ENCODE measurements at places on chromosomes 16 and 17.

DNA sequence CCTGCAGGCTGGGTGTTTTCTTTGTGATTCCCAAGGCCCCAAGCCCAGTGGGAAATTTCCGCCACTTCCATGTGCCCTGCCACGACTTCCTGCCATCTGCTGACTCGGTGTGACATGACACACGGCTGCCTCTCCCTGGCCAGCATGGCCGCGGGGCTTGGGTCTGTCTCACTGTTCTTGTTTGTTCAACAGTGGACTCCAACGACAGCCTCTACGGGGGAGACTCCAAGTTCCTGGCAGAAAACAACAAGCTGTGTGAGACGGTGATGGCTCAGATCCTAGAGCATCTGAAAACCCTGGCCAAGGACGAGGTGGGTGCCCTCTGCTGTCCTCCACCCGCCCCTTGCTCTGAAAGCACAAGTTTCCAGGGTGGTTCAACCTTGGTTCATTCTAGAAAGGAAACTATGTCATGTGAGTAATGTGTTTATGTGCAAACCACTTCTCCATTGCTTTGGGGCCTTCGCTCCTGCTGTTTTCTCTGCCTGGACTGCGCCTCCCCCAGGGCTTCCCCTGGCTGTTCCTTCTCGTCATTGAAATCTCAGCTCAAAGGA, 26.8 kb downstream of the KNOP1 start:
- H3K27ac ChIP-seq, result no peak overlapping the region
- H3K27me3 ChIP-seq, result no peaks in the 10 kb centered on the region
- no peaks in the 10 kb centered on the region for H3K4me1 ChIP-seq
- H3K36me3 ChIP-seq, result 0 out of 2 replicates have a peak, but pooled peaks cover 2% of the 10 kb centered on the region
- no peak overlapping the region for H3K4me3 ChIP-seq

- H3K27me3 ChIP-seq, result no peaks in the 10 kb centered on the region
- no peak for DNase-seq
- H3K4me3 ChIP-seq, result no peak overlapping the region
- H3K36me3 ChIP-seq, result peaks cover 15% of the 10 kb centered on the region
- no peak overlapping the region for H3K27ac ChIP-seq
Measured at GRCh38 chr17:65548269-65548969, 13.0 kb downstream of the AXIN2 start.

GRCh38 chr17:47844814-47845715, 4.0 kb upstream of the SCRN2 start:
- H3K27ac ChIP-seq, result no peak overlapping the region
- DNase-seq, result no peak
- no peak overlapping the region for H3K4me3 ChIP-seq
- no peaks in the 10 kb centered on the region for H3K36me3 ChIP-seq
- H3K27me3 ChIP-seq, result peaks cover 36% of the 10 kb centered on the region

GRCh38 chr16:3458278-3458851, 14.9 kb downstream of the NAA60 start:
- H3K27me3 ChIP-seq, result no peaks in the 10 kb centered on the region
- H3K4me1 ChIP-seq, result peaks cover 5% of the 10 kb centered on the region
- no peak for DNase-seq
- no peaks in the 10 kb centered on the region for H3K36me3 ChIP-seq
- H3K27ac ChIP-seq, result no peak overlapping the region

DNA sequence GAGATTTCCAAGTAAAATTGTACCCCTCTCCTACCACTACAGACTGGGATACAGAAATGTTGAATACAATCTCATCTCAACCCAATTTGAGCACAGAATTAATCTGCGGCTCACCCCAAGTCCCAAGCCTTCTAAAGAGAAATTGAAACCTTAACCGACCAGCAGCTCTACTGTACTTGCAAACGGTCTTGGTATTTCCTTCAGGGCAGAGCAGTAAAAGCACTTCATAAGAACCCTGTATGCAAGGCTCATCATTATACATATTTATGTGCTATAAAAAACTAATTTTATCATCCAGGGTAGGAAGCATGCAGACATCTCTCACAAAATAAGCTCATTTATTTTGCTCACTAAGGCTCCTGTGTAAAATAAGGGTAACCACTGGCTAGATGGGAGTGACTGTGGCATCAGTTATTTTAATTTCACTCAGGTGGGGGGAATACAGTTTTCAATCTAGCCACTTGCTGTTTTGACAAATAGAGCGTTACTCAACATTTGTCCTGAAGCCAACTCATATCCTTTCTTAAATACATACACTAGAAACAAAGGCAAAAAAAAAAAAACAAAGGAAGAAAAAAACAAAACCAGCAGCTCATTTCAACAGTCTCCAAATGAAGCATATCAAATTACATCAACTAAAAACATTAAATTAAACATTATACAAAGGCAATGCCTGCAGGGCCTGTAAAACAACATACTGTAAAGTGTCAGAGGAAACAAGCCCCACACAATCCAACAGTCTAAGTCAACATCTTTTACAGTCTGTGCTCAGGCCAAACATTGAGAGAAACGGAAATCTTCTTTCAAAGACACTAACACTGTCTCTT, 65.0 kb downstream of the PARN start:
- H3K4me1 ChIP-seq, result peaks cover 1% of the 10 kb centered on the region
- H3K4me3 ChIP-seq, result no peak overlapping the region
- DNase-seq, result no peak
- no peaks in the 10 kb centered on the region for H3K36me3 ChIP-seq
- H3K27ac ChIP-seq, result no peak overlapping the region

- H3K4me3 ChIP-seq, result no peak overlapping the region
- no peak overlapping the region for H3K27ac ChIP-seq
- no peaks in the 10 kb centered on the region for H3K27me3 ChIP-seq
- H3K36me3 ChIP-seq, result no peaks in the 10 kb centered on the region
- no peak for DNase-seq
Measured at GRCh38 chr17:4607773-4608187, 23.5 kb downstream of the SMTNL2 start.

DNA sequence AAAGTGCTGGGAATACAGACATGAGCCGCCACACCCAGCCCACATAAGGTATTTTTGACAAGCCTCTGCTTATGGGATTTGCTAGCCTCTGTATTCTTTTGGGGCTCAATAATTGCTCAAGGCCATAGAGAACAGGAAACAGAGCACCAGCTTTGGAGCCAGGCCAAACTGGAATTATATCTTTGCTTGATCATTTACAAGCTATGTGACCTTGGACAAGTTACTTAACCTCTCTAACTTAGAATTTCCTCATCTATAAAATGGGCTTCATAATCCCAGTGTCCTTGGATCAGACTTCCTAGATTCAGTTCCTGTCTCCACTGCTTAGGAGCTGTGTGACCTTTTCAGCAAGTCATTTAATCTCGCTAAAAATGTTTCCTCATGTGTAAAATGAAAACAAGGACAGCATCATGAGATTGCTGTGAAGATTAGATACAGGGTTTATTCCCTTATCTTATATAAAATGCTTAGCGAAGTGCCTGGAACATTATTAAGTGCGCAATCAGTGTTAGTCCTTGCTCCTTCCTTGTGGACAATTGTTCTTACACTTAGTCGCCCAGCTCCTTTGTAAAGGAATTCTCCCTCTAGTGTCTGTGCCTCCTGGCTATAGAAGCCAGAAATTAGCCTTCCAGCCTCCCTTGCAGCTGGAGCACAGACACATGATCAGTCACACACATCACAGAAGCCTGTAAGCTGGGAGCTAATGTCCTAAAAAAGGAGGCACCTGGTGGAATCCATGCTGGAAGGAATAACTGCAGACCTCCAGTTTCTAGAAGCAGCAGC, 16.6 kb downstream of the KRT9 start:
- H3K27me3 ChIP-seq, result no peaks in the 10 kb centered on the region
- H3K4me3 ChIP-seq, result no peak overlapping the region
- no peaks in the 10 kb centered on the region for H3K36me3 ChIP-seq
- no peaks in the 10 kb centered on the region for H3K4me1 ChIP-seq

DNA sequence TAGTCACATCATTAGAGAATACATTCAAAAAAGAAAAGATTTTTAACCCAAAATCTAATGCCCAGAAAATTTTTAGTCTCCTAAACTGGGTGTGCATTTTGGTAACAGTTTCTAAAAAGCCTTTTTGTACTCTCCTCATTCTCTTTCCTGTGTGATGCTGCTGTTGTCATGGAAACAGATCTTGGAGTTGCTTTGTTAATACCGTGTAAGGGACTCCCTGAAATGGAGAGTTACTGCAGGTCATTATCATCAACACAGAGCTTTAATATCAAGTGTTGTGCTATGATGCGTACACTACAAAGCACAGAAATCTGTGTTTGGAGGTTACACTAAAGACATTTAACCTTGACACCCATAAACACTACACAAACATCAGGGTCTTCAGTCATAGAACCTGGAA, 216.3 kb downstream of the PRKCA start:
- H3K27me3 ChIP-seq, result no peaks in the 10 kb centered on the region
- H3K4me1 ChIP-seq, result no peaks in the 10 kb centered on the region
- no peaks in the 10 kb centered on the region for H3K36me3 ChIP-seq
- H3K27ac ChIP-seq, result no peak overlapping the region
- DNase-seq, result no peak
- H3K4me3 ChIP-seq, result no peak overlapping the region

- H3K27ac ChIP-seq, result no peak overlapping the region
- no peaks in the 10 kb centered on the region for H3K36me3 ChIP-seq
- no peak overlapping the region for H3K4me3 ChIP-seq
- no peak for DNase-seq
- no peaks in the 10 kb centered on the region for H3K4me1 ChIP-seq
- H3K27me3 ChIP-seq, result no peaks in the 10 kb centered on the region
Measured at GRCh38 chr16:5045499-5046115, 11.9 kb upstream of the NAGPA start.

Measured in iPS DF 6.9 (cell line).